Stimulated activated CD4-positive, alpha-beta T cell treated with anti-CD3 and anti-CD28 coated beads, Interleukin-12 subunit alpha, Interleukin-12 subunit beta, amount 100 ng/mL, for 24 hours (primary cell): ENCODE measurements at places on chromosomes 5 and 9.

DNA sequence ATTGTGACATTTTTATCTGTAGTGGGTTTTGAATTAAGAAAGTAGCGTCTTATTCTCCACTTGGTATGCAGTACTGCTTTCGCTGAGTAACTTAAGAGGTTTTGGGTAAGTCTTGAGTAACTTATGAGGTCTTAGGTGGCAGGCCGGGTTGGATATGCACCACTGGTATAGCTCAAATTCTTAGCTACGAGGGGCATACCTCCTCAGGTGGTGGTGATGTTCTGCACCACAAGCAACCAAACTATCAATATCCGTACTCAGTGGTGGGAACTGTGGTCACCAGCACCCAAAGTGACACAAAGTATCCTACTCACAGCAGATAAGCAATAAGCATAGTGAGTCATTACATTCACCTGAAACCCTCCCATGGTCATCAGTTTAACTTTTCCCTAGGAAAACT, 13.7 kb downstream of the SMC2 start:
- no peak for DNase-seq

DNA sequence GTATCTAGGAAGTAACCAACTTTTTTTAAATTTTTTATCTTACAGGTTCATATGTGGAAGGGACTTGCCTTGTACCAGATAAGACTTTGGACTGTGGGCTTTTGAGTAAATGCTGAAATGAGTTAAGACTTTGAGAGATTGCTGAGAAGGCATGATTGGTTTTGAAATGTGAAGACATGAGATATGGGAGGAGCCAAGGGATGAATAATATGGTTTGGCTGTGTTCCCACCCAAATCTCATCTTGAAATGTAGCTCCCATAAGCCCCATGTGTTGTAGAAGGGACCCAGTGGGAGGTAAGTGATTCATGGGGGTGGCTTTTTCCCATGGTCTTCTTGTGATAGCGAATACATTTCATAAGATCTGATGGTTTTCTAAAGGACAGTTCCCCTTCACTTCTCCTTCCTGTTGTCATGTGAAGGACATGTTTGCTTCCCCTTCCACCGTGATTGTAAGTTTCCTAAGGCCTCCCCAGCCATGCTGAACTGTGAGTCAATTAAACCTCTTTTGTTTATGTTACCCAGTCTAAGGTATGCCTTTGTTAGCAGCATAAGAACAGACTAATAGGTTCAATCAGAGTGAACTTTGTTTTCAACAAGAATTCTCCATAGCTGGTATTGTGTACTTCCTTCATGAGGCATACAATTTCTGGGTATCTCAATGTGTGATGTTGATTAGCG, 535.6 kb upstream of the MEF2C start:
- DNase-seq, result no peak

DNA sequence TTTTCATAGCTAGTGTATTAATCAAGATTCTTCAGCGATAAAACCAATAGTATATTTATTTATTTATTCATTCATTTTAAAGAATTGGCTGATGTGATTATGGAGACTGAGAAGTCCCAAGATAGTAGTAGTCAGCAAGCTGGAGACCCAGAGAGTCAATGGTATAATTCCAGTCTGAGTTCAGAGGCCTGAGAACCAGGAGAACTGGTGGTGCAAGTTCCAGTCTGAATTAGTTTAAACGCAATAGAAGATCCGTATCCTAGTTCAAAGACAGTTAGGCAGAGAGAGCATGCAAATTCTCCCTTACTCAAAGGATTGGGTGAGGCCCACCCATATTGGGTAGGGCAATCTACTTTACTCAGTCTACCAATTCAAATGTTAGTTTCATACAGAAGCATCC, 364.2 kb upstream of the RPS23 start:
- DNase-seq, result no peak

DNA sequence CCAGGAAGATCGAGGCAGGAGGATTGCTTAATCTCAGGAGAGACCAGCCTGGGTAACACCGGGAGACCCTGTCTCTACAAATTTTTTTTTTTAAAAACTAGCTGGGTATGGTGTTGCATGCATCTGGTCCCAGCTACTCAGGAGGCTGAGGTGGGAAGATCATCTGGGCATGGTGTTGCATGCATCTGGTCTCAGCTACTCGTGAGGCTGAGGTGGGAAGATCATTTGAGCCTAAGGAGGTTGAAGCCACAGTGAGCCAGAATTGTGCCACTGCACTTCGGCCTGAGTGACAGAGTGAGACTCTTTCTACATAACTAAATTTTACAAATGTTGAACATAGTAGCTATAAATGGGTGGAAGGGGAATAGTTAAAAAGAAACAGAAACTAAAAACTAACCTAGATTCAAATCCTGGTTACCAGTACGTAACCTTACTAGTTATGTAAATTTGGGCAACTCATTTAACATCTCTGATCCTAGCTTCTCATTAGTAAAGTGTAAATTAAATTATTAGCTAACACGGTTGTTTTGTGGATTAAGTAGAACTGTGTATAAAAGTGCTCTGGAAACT, 41.7 kb downstream of the TMEM161B start:
- no peak for DNase-seq

DNA sequence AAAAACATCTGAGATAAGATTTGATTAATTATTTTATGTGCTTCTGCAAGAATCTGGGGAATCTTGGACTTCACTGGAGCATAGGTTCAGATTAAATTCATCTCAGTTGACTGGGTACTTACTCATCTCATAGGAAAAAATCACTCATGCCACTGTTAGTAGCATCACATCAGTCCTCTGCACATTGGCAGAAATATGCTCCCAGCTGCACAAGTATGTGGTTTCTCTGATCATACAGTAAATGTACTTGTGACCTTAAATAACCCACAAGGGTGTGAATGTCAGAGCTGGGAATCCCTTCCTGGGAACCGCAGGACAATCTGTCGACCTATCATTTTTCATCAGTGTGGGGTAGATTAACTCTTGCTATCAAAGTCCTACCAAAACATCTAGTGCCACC, 203.7 kb upstream of the SLC24A2 start:
- DNase-seq, result no peak

DNA sequence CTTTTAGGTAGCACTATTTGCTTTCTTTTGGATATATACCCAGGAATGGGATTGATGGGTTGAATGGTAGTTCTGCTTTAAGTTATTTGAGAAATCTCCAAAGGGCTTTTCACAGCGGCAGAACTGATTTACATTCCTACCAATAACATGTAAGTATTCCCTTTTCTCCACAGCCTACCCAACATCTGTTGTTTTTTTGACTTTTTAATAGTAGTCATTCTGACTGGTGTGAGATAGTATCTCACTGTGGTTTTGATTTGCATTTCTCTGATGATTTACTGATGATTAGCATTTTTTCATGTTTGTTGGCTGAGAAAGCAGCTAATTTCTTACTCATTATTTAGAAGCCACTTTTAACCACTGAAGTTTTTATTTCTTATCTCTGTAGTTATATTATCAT, 221.1 kb upstream of the ACTBL2 start:
- DNase-seq, result no peak
